ENCODE measurements at places on chromosomes 2 and 18. TPM values are rescaled to one million over a fixed set of nuclear protein-coding genes. Genes with fewer than 3 reads are reported as not detected.

DNA sequence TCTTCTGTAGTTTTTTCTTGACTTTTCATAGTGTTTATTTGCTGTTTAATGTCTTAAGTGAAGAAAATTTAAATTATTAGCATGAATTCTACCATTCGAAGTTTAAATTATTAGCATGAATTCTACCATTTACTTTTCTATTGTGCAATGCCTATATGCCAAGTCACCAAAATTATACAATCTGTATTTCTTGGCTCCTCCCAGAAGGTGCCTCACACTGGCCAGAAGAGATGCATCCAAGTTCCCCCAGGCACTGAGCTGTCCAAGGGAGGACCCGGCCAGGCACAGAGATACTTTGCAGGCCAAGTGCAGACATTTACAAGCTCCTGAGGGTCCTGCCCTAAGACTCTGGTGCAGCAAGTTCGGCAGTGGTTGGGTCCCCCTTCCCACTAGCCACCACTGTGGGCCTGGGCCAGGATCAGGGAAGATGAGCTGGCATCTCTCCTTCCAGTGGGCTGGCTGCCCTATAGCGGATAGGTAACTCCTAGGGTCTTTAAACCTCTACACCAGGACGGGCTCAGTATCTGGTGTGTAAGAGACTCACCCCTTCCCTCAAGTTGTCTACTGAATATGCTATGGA is 31.3 kb downstream of the TMEM247 start:
- no peak for DNase-seq

DNA sequence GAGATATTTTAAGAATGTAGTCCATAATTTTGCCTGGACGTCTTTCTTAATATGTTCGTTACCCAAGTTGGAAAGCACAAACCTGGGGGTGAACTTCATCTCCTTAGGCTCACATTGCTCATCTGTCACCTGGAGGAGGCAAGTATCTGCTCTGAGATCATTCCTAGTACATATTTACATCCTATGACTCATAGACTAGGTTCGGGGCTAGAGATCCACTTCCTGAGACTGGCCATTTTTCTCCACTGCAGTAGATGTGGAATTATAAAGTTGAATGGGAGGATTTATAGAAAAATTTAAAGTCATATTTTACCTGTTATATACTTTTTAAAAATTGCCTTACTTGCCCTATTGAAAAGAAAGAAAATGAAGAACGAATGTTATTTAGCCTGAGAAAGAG is 77.5 kb upstream of the PROKR1 start:
- no peak for DNase-seq

DNA sequence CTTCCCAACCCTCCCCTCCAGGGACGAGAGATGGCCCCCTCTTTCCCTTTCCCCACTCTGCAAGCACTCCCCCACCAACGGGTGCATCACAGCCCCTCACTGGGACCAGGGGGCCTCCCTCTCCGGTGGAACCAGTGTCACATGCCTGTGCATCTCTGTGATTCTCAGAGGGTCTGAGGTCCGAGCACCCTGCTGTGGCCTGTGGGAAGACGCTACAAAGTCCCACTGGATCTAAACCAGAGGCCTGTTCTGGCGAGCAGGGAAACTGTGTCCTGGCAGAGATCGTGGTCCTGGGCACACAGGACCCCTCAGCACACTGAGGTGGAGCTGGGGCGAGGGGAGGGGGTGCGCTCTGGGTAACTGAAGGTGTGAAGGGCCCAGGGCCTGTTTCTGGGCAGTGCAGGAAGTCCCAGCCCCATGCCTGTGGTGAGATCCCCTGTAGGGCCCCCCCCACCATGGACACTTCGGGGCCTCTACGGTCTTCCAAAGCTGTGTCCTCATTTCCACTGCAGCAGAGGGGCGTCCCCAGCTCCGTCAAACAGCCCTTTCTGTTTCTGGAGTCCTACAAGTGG is 8.0 kb downstream of the SNORC start:
- no peak for DNase-seq

GRCh38 chr18:31195063-31195462 is 32.4 kb upstream of the DSC1 start:
- DNase-seq = no peak

DNA sequence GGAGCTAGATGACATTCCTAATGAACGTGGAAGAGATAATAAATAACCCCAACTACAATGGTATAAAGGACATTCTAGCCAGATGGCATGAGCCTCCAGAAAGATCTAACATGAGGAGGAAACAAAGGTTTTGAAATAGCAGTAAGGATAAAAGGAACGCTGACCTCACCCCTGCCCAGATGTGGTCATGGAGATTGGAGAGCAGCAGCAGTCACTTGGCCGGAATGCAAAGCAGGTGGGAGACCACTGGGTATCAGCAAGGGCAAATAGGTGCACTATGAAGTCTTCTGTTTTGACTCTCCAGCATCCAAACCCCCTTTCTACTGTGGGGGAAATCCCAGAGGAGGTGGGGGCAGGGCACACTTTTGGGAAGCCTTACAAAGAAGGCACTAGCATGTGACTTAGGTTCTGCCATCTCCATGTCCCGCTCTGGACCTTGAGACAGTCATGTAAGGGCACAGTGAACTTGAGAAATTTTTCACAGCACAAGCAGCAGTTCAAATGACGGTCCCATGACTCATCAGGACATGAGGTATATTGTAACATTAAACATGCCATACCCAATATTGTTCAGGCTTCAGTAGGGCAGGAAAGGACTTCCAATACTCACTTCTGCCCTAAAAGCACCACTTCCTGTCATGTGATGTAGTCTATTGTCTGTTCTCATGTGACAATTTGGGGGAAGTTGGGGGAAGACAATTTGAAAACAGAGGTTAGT is 55.2 kb downstream of the METTL4 start:
- DNase-seq = peak; percentile 17

DNA sequence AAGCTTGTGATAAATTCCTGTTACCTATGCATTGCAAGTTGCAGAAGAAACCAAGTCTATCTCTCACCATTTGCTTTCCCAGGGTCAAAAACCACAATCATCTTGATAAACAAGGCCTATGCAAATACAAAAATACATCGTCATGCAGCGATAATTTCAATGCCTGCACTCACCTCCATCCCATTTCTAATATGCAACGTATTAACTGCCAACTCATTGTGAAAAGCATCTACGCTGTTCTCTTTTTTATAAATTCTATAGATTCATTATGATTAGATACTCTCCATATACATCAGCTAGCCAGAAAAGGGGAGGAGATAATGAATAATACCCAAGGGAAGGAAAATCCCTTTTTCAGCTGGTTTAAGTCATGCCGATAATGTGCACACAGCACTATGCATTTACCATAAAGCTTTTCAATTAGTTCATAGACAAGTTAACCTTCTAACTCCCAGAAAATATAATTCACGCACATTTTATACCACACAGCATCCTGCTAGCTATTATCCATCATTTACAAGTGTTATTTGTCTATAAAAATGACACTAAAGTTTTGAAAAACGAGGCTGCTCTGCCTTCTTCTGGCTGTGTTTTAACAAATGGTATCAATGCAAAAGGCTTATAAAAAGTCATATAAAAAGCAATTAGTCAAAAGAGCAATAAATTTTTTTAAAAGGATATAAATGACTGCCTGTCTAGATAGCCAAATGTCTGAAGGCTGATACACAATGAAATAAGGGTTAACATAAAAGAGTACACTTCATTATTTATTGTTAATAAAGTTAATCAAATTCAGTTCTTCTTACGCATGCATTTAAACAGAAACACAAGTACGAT is 77.6 kb downstream of the AFF3 start:
- peak; percentile 31 for DNase-seq

DNA sequence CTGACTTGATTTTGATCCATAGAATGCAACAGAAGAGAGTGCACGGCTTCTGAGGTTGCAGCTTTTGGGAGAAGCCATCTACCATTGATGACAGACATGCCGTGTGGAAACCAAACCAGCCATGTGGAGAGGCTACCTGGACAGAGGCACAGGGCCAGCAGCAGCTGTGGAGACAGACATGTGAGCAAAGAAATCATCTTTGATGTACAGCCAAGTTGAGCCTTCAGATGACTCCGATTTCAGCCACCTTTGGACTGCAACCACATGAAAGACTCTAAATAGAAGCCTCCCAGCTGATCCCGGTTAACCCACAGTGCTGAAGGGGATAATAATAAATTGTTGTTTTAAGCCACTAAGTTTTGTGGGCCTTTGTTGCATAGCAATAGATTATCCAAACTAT is 54.2 kb downstream of the TSN start:
- DNase-seq = no peak

- no peak for DNase-seq
Measured at GRCh38 chr2:18404708-18405107, 155.7 kb downstream of the RDH14 start.

- DNase-seq = no peak
Measured at GRCh38 chr2:37500031-37500430, 155.6 kb downstream of the QPCT start.

DNA sequence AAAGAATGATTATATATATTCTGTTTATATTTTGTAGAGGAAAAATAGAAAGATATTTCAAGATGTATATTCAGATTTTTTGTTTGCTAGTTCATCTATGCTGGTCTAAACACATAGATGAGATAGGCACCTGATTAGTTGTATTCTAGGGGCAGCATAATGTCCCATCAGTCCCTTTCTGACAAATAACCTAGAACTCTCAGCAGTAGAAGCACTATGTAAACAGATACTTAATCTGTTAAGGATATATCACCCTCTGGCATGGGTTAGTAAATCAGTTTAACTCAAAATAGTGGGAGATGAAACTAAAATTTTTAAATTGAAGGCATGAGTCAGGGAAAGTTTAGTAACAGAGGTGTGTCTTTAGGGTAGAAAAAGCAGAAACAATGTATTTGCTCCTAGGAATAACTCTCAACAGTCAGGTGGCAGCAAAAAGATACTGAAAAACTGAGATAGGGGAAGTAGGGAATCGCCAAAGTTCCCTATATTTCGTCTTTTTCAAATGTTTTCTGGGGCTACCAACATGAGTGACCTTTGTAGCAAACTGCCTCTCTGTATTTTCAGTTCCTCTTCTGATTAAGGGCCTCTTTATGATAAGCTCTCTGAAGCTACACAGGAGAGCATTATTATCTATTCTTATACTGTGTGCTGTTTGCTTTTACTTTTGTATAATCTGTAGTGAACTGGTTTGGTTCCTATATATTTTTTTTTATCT is 5.7 kb downstream of the PPP1R1C start:
- DNase-seq = peak; percentile 25

DNA sequence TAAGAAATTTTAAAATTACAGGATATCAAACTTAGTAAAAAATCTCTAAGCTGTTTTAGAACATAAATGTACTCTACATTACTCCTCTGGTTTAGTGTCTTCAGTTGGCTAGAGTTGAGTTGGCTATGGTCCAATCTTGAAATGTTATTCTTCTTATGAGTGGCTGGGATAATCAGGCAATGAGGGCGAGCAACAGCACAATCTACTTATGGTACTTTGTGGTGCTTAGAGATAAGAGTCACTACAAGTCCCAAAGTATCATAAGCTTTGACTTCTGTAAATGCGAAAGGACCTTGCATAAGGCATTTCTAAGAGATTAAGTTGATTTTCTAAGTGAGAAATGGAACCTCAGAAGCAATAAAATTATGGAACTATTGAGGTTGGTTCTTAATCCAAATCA is 361.7 kb downstream of the GPD2 start:
- no peak for DNase-seq

- no peak for DNase-seq
Measured at GRCh38 chr2:60175290-60175689, 378.2 kb downstream of the BCL11A start.

DNA sequence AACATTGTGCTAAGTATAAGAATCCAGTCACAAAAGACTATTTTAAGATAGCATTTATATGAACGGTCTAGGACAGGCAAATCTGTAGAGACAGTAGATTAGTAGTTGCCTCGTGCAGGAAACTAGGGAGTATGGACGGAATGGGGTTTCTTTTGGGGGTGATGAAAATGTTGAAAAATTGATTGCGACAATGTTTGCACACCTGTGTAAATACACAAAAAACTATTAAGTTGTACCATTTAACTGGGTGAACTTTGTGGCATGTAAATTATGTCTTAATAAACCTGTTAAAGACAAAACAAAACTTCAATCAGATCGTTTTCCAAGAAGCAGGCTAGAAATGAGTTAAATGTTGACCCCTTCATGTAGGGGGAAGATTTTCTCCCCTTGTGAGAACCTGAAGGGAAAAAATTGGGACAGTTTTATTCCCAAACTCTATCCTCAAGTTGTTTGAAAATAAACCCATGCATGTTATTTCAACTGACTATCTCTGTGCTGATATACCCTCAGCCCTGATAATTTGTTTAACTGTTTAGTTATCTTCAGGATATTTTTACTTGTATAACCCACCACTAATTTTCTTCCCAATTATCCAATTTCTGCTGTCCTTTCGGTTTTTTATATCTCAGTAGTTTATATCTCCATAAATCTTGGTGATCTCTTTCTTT is 87.2 kb downstream of the CAMKMT start:
- no peak for DNase-seq

NXPH2 gene
- total RNA-seq = not detected

DHRS9 gene
- 0.25 TPM for total RNA-seq

NDUFV2 gene
- 137 TPM for total RNA-seq

RPL37A gene
- total RNA-seq = 3,456 TPM

ALKAL2 gene
- 5.3 TPM for total RNA-seq

FBXO15 gene
- 3.7 TPM for total RNA-seq
